GM04503 (cell line): ENCODE measurements at places on chromosomes 12 and 14.

GRCh38 chr14:92916201-92916600 is 6.7 kb upstream of the CHGA start:
- no peak for DNase-seq

- DNase-seq: no peak
These were observed 1.8 kb upstream of the AHNAK2 start for GRCh38 chr14:104979758-104980610.

DNA sequence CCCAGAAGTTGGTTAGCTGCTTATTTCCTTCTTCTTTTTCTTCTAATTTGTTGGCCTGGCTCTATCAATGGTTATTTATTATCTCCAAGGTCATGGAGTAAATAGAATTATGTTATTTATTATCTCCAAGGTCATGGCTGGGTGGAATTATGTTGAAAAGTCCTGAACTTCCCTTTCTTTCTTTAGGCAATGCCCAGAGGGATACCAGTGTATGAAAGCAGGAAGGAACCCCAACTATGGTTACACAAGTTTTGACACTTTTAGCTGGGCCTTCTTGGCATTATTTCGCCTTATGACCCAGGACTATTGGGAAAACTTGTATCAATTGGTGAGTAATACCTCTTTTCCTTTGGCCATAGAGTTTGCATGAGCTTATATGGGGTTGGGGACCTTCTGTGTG is 111.6 kb downstream of the SCN8A start:
- DNase-seq: no peak

DNA sequence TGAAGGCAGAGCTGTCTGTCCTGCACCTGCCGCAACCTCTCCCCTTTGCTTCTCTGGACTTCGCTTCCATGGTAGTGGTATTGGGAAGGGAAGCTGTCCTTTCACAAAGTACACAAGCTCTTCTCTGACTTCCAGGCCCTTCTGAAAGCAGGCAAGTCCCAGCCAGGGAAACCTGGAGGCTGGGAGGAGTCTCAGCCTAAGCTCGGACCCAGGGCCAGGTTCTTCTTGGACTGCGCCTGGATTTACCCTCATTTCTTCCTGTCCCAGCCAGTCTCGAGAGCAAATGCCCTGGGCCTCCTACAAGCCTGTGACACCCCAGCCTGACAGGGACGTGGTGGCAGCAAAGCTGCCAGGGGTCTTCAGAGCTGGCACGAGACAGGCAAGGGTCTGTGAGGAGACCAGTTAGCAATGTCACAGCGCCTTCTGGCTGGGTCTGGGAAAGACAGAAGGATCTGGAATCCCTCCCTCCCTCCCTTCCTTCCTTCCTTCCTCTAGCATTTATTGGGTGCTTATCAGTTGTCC is 22.4 kb downstream of the ISCA2 start:
- DNase-seq: no peak

- DNase-seq: peak; percentile 96
These were observed 1.6 kb downstream of the SLC16A7 start for GRCh38 chr12:59597385-59597781.

DNA sequence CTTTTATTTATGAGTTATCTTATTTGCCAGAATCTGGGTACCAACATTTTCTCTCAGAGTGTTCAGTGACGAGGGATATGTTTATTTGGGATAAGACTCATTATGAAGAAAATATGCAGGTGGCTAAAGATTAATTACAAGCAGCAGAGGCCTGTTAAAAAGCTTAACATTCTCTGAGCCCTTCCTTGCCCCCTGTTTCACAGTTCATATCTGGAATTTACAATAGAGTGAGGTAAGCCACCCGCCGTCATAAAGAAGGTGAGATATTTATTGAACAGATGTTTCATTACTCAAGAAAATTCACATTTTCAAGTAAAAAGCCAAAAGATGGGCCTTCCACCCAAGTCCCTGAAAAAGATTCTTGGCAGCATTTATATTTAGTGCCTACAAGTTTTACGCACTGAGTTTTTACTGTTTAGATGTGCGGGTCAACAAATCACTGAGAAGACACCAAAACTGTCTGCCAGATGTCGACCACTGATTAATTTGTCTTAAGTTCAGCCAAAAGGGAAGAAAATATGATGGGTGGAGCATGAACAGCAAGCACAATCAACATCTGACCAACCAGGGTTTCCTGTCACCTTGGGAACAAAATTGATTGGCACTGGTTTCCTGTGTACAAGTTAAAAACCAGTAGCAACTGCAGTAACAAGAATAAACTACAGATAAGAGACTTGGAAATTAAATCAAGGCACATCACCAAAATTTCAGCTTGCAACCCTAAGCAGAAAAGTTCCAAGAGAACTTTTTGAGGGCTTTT is 85.5 kb upstream of the PTPRB start:
- DNase-seq: no peak

- DNase-seq: no peak
These were observed 70.3 kb downstream of the RIMBP2 start for GRCh38 chr12:130645751-130646150.

DNA sequence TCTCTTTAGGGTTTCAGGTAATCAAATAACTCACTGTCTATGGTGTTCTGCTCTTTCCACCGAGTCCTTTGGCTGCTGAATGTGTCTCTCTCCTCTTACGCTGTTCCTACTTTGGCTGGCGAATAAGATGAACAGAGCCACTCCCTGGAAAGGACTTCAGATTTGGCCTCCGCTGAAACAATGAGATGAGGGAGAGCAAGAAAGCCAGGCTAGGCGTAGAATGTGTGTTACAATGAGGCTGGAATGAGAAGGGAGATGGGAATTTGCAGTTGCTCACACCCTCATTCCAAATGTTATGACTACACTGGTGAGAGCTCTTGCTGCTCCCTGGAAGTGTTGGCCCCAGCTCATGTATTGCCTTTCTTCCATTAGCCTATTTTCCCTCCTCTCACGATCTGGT is at the start of gene MFAP5:
Gene MFAP5 (minus strand): TSS at position 234 of the 400 bp plus-strand sequence. CDS start 722 bp downstream, outside the sequence.
- DNase-seq: peak; percentile 68

DNA sequence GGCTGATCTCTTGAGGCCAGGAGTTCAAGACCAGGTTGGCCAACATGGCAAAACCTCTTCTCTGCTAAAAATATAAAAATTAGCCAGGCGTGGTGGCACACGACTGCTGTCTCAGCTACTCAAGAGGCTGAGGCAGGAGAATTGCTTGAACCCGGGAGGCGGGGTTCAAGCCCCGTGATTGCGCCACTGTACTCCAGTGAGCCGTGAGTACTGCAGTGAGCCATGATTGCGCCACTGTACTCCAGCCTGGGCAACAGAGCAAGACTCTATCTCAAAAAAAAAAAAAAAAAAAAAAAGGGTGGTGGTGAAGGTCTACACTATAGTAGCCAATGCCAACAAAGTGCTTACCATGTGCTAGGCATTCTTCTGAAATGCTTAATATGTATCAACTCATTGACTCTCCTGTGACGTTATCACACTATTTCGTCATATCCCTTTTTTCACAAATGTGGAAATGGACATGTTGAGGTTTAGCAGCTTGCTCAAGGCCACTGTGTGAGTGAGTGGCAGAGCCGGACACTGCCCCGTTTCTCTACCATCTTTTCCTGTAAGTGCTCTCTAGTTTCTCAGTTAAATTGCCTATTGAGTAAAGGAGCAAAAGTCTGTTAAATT is 59.6 kb downstream of the GNS start:
- no peak for DNase-seq
